ENCODE measurements at places on chromosomes 12 and 14.

DNA sequence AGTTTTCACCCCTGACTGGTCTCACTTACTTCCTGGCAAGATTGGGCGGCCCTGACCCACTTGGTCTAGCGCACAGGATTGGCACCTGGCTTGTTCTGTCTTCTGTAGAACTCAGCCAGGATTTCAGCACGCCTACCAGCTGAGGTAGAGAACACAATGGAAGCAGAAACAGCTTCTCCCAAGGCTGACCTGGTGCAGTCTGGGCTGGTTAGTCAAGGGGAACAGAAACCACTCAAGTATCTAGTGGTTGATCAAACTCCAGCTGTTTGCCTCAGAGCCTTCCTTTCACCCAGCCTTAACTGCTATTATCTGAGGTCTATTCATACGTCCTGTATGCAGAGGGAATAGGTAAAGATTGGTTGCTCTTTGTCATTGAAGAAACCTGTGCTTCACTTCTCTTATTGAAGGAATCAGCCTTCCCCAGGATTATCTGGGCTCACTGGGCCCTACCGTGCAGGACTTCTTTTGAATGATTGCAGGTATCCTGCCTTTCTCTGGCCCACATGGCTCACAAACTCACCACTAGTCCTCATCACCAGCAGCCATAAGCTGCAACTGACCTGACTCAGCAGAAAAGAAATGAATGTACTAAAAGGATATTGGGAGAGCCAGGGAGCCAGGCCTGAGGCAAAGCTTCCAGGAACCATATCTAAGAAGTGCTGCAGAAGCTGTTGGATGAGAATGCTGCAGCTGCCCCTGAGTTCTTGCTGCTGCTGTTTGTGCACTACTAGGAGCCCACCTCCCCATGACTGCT is 2.5 kb upstream of the PLEKHD1 start:
- DNase-seq: no peak

DNA sequence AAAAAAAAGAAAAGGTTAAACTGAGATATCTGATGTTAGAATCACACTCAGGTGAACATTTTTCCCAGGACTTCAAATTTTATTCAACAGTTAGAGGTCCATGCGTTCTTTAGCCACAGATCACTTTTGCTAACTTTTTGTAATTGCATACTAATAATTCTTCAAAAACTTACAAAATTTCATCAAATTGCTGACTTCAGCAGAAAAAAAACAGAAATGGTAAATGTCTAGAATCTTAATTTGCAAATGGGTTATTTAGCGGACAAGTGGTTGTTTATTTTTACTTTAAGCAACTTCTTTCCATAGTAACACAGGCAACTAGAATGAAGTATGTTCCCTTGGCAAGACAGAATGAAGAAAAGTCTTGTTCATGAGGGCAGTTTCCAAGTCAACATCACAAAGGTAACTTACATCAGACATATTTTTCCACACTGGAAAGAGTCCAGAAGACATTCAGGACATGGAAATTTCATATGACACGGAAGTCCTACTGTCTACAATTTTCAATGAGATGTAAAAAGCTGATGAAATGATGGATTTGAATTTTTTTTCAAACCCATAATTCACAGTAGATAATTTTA is 62.5 kb upstream of the SOX5 start:
- DNase-seq: no peak

DNA sequence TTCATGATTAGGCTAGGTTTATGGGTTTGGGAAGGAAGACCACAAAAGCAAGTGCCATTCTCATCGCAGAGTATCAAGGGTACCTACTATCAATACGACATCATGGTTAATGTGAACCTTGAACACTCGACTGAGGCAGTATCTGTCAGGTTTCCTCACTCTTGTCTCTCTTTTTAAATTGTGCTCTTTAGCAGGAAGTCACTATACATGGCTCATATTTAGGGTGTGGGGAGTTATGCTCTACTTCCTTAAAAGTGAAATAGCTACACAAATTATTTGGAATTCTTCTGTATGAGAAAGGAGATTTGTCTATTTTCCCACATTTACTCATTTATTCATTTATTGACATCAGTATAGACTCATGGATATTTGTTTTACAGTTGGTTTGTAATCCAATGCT is 5.9 kb upstream of the CLEC4E start:
- DNase-seq: no peak

GRCh38 chr14:100791348-100791735 is 34.6 kb upstream of the MEG3 start:
- DNase-seq: no peak

- no peak for DNase-seq
Observed at GRCh38 chr12:32901553-32901952, 5.0 kb upstream of the PKP2 start.

DNA sequence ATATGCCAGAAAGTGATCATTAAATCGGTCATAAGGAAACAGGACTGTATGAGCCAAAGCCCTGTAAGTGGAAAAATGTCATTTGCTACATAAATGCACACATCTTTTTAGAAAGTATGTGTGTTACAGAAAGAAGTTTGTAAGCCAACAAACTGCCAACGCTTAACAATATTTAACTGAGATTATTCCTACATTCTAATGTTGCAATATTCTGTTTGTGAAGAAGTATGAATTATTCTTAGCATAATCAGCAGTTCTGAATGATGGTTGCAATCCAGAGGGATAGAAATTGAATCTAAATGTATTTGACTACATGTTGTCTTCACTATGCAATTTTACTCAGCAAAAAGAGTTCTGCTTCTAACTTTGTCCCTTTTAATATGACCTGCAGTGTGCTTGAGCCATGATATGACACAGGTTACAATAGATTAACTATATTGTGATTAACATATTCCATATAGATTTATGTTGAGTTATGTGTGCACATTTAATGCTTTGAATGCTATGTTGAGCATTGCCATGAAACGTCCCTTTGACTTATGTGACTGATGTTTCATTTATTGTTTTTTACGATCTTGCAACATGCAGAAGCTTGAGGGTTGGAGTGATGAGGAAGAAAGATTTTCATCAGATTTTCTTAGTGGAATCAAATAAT is 66.8 kb upstream of the PTPRQ start:
- no peak for DNase-seq

- no peak for DNase-seq
Observed at GRCh38 chr14:63848890-63849289, 3.9 kb upstream of the SYNE2 start.

DNA sequence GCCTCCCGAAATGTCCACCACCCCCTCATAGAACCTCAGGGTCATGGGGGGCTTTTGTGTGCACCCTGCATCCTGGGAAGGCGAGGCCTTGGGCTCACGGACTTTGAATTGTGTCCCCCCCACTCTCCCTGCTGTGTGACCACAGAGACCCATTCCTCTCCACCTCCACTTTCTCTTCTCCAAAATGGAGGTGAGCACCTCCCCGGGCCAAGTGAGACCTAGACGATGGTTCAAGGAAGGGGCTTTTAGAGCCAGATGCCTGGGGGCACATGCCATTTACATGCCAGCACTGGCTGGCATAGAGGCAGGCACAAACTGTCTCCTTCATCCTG is 33.5 kb downstream of the CYP46A1 start:
- DNase-seq: no peak

DNA sequence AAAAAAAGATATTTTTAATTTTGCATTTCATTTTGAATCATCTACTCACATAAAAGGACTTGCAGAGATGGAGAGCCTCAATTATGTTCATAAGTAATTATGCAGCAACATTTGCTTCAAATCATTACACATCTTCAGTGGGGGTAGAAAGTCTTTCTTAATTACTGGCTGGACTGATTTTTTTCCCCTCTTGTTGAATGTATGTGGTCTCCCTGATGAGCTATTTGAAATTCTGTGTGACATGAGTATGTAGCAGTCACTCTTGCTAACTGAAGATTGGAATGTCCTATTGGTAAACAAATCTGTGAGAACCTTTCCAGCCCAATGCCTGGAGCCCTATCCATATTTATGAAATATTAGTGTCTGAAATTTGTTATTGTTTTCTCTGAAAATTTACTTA is 139.8 kb downstream of the TMTC2 start:
- DNase-seq: no peak

- DNase-seq: no peak
Observed at GRCh38 chr14:73754911-73755360, 40.8 kb upstream of the PNMA1 start.

GRCh38 chr14:21072781-21073339 is 2.8 kb downstream of the ARHGEF40 start:
- DNase-seq: no peak

DNA sequence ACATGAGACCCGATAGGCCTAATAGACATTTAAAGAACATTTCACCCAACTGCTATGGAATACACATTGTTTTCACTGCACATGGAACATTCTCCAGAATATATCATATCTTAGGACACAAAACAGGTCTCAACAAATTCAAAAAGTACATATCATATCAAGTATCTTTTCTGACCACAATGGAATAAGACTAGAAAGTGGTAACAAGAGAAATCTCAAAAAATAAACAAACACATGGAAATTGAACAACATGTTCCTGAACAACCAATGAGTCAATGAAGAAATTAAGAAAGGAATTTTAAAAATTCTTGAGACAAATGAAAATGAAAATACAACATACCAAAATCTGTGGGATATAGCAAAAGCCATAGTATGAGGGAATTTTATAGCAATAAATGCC is 208.1 kb downstream of the PTPRO start:
- no peak for DNase-seq

- peak; percentile 27 for DNase-seq
Observed at GRCh38 chr12:49092086-49092815, 2.4 kb downstream of the DHH start.

DNA sequence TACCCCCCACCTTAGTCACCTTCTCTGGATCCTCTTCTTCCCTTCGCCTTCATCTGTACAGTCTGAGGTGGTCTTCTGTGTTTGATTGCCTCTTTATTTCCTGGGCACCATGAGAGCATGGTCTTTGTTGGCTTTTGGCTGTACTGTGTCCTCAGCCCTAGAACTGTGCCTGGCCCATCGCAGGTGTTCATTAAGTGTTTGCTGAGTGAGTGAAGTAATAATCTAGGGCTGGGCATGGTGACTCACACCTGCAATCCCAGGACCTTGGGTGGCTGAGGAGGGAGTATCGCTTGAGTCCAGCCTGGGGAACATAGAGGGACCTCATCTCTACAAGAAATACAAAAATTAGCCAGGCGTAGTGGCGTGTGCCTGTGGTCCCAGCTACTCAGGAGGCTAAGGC is 13.9 kb downstream of the ALDH2 start:
- DNase-seq: no peak

DNA sequence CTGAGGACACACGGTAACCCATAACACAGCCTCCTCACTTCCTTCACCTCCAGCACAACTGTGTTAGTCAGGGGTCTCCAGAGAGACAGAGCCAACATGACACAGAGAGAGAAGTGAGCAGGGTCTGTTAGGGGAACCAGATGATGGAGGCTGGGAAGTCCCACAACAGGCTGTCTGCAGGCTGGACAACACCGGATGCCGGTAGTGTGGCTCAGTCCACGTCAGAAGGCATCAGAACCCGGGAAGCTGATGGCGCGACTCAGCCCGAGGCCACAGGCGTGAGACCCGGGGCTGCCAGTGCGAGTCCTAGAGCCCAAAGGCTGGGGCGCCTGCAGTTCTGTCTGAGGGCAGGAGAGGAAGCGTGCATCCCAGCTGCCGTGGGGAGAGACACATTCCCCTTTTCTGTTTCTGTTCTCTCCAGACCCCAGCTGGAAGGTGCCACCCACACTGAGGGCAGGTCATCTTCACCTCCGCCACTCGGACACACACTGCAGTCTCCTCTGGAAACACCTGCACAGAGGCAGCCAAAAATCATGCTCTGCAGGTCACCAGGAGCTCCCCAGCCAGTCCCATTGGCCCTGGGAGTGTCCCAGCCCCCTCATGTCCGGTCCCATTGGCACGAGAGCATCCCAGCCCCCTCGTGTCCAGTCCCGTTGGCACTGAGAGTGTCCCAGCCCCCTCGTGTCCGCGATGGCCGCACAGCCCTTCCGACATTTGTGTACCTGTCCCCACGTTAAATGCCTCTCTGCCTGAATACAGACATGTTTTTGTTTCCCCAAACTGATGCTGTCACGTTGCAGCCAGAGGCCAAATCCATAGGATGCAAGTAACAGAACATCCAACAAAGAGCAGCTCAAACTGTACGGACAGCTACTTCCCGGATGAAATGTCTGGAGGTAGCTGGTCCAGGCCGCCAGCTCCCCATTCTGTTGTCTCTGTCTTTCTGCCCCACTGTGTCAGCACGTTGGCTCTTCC is 7.9 kb upstream of the FBRSL1 start:
- no peak for DNase-seq

GRCh38 chr14:63996625-63997220 is 143.9 kb downstream of the SYNE2 start:
- no peak for DNase-seq

DNA sequence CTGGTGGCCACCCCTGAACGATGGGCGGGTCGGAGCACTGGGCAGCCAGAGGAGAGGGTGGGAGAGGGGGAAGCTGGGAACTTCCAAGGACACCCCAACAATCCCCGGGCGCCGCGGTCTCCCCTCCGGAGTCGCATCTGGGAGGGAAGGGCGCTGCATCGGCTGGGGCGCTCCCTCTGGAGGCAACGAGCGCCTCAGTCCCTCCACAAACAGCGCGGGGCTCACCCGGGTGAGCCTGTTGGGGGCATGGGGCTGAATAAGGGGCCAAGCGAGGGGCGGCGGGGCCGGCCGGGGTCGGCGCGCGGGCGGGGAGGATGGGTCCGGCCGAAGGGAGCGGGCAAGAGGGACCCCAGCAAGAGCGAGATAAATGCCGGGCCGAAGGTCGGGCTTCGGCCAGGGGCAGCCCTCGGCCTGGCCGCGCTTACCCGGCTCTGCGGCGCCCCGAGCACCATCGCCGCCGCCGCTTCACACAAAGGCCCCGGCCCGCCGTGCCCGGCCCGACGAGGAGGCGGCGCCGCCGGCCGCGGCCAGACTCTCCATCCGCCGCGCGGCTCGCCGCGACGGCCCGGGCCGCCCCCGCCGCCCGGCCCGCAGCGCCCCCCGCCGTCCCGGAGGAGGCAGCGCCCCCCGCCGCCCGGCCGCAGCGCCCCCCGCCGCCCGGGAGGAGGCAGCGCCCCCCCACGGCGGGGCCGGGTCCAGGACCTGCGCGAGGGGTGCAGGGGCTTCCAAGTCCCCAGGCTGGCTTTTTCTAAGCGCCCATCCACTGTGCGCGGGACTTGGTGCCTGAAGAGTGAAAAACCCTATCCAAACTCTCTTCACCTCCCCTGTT is at the start of gene ZBTB39:
ZBTB39 (minus strand) TSS at position 567 of the 829 bp plus-strand sequence. CDS start 1,629 bp downstream, outside the sequence.
- peak; percentile 72 for DNase-seq

- DNase-seq: no peak
Observed at GRCh38 chr12:45183246-45183645, 32.6 kb upstream of the ANO6 start.

GRCh38 chr14:99862136-99862535 is 68.9 kb downstream of the EML1 start:
- DNase-seq: no peak

GRCh38 chr14:64213086-64213485 is 81.1 kb downstream of the ESR2 start:
- DNase-seq: no peak

GRCh38 chr12:63133981-63134380 is 17.0 kb downstream of the AVPR1A start:
- no peak for DNase-seq

DNA sequence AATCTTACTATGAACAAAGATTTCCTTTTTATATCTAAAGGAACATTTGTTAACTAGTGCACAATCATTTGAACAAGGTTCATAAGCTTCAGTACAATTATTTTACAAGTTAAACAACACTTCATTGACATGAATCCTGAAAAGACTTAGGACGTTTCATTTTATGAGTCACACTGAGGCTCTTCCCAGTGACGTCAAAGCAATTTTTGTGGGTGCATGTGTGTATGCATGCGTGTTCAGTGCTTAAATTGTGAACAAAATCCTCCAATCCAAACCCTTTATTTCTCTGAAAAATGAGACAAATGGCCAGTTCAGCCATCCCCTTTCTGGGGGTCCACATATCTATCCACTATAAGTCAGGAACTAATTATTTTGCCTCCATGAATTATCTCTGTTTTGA is 2.9 kb downstream of the LMNTD1 start:
- no peak for DNase-seq
